Fibroblast of upper back skin (primary cell): ENCODE measurements at places on chromosomes 1 and 21.
A peak's percentile ranks its signal among the peaks of the same experiment; 100 is the strongest.

DNA sequence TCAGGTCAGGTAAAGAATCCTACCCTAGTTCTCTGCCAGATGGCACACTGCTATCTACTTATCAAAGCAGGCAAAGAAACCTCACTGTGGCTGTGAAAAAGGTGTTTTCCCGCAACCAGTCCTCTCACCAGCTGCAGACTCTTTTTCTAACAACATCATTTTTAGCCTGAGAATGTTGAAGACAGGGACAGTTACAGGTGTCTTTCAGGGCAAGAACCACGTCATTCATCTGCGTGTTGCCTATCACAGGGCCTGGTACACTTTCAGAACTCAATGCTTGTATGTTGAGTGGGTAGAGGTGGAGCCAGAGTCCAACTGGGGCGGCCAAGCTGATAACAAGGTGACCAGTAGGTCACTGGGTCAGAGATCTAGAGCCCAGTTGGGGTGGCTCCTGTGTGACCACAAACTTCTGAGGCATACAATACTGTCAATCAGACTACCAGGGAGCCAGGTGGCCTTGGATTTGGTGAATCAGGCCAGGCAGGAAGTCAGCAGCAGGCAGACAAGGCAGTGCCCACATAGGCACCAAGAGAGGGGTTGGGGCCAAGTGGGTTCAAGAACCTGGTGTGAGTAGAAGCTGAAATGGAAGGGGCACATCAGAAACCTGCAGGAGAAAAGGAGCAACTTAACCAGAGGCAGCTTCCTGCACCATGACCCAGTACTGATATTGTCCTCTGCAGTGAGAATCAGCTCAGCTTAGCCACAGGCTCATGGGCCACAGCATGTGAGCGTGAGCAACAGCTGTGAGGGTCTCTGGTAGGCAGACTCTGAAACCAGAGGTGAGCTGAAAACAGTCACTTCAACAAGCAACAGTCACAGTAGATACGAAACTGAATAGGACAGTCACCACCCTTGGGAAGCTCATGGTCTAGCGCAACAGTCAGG is 123.6 kb downstream of the DTL start:
- no peak for DNase-seq

- DNase-seq, result no peak
Measured at GRCh38 chr1:207863893-207864535, 46.9 kb downstream of the CD34 start.

DNA sequence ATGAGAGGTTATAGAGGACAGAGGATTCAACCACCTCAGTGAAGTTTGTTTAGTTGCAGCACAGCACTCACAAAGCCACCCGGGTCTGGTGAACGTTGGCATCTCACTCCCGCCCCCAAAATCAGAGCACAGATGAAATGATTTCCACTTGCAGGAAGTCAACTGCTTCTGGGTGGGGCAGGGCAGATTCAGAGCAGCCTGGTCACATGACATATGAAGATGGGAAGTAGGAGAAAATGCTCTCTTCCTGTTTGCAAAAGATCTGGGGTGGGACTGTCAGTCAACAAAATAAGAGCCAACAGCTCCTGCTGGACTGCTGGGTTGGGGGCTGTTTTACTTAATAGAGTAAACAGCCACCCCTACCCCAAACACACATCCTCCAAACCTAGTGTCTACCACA is 43.2 kb downstream of the LRRC71 start:
- no peak for DNase-seq

DNA sequence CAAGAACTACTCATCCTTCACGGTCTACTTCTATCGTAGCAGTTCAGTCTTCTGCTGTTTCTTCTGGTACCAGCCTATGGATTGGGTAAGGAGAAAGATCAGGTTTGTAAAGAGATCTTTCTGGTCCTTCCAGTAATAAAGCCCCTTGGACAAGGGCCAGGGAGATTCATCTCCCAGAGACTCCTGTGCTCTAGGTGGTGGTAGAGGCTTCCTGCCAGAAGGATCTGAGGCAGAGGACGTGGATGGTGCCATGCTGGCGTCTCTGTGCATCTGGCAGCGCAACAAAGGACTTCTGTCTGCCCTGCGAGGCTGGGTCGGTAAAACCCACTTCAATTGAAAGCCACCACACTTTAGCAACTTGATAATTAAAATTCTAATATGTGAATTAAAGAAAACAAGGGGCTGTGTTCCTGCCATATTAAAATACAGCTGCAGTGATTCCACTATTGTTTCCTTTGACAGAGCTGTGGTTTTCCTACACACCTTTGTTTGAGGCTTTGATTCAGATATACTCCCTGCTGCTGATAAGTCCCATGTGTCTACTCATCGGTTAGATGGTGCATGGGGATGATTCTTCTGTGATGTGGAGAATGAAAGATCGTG is 73.6 kb downstream of the ROR1 start:
- no peak for DNase-seq

- no peak for DNase-seq
Measured at GRCh38 chr1:231554969-231555368, 26.5 kb downstream of the TSNAX start.

GRCh38 chr21:45262616-45263015 is 25.1 kb downstream of the POFUT2 start:
- DNase-seq, result no peak

DNA sequence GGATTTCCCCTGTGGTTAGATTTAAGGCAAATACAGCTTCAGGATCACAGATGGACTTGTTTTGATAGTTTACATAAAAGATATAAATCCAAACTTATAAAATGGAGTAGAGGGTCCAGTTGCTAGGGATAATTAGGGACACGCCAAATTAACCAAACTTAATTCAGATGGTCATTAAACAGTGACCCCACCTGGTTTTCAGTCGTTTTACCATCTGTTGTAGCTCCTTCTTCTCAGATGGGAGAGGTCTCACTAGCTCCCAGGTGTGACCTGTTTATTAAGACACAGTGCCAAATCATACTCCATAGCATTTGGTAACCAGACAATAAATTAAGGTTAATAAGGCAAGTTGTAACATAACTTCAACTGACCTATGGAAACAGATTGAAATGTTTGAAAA is 8.1 kb upstream of the GADD45A start:
- no peak for DNase-seq

- no peak for DNase-seq
Measured at GRCh38 chr1:21770201-21770600, 12.7 kb downstream of the USP48 start.

DNA sequence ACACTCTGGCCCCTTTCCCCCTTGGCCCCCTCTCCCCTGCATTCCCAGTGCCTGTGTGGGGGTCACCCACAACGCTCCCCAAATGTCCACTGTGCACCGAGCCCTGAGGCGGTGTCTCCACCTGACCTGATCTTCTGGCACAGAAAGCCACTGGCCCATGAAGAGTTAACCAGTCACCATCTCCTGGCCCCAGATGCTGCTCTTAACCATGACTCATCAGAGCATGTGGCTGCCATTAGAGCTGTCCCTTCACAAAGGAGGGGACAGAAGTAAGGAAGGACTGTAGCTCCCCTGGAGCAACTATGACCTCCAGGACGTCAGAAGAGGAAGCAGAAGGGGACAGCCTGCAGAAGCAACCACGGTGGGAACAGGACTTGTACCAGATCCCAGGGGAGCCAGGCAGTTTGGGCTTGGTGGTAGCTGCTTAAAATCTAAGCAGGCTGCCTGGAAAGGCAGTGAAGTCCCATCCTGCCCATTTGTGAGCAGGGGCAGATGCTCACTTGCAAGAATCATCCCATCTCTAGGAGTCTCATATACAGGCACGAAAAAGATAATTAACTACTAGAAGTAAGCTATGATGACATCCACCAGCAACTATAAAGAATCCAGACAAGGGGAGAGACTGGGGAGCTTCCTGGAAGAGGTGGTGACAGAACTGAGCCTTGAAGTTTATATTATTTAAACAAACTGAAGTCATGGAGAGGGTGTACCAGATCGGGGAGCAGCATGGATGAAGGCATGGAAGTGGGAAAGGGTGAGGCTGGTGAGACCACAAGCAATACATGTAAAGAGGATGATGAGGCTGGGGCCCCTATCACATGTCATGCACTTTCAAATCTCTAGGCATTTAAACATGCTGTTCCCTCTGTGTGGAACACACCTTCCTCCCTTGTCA is 1.1 kb upstream of the TTC39A start:
- DNase-seq, result peak; percentile 43

DNA sequence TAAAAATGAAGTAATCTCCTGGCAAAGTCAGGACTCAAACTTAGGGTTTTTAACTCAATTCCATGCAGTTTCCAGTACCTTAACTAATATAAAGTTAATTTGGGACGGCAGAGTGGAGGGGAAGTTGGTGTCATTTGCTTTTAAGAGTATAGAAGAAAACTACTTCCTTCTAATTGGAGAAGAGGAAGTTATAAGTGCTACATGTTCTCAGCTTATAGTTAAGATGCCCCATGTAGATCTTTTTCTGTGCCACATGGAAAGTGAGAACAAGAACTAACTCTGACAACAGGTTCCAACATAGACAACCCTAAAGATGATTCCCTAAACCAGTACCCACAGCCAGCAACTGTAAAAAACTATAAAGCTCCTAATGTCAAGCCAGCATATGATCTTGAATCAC is 11.5 kb downstream of the RRAGC start:
- no peak for DNase-seq

DNA sequence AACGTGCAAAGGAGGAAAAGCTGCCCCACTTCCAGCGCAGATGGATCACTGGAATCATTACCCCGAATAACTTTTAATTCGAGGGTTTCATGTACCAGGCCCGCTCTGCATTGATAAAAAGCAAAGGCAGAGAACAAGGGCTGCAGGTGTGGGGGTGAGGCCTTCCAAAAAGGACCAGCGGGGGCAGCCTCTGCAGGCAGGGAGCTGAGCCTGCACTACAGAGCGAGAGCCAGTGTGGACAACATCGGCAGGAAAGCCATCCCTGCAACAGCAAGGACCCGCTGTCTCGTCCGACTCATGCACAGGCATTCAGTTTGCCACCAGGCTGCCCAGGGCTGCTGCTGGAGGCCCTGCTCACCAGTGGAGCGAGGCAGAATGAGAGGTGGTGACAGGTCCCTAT is 27.1 kb upstream of the AJAP1 start:
- no peak for DNase-seq
